ENCODE measurements at places on chromosomes 13 and 19.
A peak's percentile ranks its signal among the peaks of the same experiment; 100 is the strongest.

DNA sequence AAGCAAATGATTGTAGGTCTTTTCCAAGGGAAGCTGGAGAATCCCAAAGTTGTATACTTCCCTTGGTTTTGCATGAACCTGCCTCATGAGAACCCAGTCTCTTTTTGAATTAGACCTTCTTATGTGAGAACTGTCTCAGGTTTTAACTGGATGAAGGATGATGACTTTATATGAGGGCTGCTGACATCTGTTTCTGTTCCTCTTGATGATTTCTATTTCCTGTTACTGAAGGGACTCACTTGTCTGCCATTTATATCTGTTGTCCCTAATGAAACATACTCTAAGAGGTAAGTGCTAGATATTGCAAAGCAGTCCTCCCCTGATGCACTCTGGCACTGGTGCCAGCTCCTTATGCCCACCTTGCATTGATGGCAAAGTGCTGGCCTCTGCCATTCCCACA lies 33.6 kb downstream of the ERICH4 start:
- no peak for DNase-seq

DNA sequence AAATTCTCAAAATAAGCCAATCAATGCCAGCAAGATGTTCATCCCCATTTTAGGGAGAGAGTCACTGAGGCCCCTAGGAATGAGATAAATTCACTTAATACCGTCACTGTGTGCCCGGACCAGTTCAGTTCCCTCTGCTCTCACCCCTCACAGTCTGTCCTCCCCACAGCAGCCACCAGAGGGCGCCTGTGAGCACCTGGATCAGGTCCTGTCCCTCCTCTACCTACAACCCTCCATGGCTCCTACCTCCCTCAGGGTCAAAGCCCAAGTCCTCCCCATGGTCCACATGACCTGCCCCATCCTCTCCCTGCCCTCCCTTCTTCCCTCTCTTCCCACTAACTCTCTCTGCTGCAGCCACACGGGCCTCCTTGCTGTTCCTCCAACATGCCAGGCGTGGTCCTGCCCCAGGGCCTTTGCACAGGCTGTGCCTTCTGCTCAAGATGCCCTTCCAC lies 42.0 kb upstream of the NFIC start:
- DNase-seq: peak; percentile 83

DNA sequence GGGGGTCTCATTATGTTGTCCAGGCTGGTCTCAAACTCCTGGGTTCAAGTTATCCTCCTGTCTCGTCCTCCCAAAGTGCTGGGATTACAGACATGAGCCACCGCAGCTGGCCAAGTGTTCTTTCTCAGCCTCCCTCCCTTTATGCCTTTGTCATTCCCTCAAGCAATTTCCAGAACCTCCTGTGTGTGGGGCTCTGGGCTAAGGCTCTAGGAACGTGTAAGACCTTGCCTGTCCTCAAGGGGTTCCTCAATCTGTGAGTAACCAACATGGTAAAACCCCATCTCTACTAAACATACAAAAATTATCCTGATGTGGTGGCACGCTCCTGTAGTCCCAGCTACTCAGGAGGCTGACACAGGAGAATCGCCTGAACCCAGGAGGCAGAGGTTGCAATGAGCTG lies 15.5 kb upstream of the SPACA4 start:
- DNase-seq: no peak

DNA sequence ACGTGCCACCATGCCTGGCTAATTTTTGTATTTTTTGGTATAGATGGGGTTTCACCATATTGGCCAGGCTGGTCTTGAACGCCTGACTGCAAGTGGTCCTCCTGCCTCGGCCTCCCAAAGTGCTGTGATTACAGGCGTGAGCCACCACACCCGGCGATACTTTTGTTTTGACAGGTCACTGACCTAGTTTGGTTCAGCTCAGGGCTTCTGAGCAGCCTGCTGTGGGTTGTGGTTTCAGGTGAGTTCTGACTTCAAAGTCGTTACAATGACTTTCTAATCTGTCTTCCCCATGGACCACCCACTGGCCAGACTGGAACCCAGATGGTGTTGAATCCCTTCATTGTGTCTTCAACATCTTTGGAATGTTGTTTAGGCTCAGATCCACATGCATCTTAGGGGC lies 73.8 kb downstream of the TRPM4 start:
- DNase-seq: peak; percentile 37

GRCh38 chr13:79659121-79659521 lies 178.2 kb downstream of the NDFIP2 start:
- no peak for DNase-seq

DNA sequence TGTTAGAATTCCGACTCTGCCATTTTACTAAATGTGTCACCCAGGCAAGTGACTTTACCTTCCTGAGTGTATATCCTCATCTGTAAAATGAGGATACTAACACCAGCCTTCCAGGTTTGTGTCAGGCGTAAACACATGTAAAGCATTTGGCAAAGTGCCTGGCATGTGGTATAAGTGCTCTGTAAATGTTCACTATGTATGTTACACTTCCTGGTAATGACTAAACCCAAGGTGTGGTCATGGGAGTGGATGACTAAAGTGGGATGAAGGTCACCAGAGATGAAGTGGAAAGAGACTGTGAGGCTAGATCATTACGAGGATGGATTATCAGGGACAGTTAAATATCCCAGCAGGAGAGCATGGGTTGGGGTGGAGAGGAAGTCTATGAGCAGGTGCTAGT lies 25.6 kb downstream of the DEDD2 start:
- peak; percentile 24 for DNase-seq

- no peak for DNase-seq
Observed at GRCh38 chr13:89568746-89569145, 1778.7 kb upstream of the MIR17HG start.

- no peak for DNase-seq
Observed at GRCh38 chr13:95256091-95256490, 45.2 kb downstream of the ABCC4 start.

DNA sequence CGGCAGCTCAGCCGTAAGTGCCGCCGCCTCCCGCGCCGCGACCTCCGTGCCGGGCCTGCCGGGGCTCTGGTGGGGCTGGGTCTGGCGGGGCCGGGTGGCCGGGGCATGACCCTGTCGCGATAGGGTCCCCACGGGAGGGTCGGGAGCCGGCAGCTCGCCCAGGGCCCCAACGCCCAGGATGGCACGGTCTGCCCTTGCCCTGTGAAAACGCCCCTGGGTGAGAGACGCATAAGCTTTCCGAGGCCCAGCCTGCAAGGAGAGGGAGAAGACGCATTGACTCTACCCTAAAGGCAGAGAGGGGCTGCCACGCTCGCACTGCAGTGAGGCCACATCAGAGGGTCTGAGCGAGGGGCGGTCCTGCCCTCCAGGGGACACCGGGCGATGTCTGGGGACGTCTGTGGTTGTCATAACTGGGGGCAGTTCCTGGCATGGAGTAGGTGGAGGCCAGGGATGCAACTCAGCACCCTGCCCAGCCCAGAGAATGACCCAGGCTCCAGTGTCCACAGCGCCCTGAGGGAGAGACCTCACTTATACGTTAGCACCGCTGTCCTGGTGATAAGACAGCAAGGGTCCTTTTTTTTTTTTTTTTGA lies 539 bp downstream of the ZNF554 start:
- DNase-seq: peak; percentile 30

DNA sequence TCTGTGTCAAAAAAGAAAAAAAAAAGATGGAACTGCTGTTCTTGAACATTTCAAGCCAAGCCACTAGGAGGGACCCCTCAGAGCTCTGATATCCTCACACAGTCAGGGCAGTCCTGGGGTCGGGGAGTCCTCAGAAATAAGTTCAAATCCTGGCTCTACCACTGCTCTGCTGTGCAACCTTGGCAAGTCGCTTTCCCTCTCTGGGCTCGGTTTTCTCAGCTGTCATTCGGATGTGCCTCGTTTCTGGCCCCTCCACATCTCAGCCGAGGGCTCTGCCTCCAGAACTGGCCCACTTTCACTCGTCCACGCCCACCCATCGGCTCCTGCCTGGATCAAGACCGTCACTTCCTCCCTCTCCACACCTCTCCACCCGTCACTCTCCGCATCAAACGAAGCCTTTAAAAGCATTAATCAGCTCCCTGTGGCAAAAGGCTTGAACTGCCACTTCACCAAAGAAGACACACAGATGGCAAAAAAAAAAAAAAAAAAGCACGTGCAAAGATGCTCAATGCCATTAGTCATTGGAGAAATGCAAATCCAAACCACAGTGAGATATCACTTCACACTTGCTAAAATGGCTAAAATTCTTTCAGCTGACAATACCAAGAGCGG lies 7.4 kb upstream of the ZNRF4 start:
- DNase-seq: no peak

DNA sequence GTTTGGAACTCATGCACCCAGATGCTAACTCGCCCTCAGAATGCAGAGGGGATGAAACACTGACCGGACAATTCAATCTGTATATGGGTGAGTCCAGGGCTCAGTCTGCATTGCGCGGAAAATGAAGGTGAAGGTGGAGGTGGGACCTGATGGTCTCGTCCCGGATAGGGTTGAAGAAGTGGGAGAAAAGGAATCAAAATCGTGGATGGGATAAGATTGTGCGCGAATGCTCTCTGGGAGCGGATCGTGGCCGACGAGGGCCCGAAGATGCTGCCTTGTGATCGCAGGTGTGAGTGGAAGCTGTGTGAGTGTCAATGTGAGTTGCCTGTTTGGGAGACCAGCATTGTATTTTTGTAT lies 594 bp upstream of the ZNF850 start:
- DNase-seq: no peak

DNA sequence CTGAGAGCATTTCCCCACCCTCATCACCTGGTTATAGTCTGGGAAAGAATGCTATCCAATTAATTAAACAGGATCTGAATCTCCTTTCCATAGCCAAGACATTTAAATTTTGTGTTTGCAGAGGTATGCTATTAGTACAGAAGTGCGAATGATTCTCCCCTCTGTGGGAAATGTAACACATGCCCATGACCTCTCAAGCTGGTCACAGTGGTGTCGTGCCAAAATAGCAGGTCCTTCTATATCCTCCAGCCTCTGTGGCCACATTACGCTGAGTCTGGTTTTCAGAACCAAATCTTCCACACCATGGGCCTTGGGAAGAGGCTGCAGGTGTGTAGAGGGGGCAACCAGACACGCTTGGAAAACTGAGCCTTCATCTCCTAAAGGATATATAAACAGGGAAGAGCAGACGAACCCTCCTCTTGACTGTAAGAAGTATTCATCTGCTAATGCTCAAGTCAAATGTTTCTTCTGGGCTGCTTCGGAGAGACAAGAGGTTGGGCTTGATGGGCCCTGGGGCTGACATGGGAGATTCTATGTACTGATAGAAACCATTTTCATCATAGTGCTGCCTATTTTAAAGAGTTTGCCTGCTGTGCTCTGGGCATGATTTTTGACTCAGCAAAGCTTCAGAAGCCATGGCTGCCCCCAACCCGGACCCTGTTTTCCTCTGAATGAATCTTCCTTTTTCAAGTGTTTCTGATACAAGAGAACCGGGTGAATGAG lies 197.6 kb downstream of the DNAJC15 start:
- DNase-seq: no peak

GRCh38 chr19:9878511-9879196 lies 43.5 kb downstream of the PIN1 start:
- no peak for DNase-seq

GRCh38 chr19:31160336-31160926 lies 188.8 kb downstream of the TSHZ3 start:
- DNase-seq: no peak

DNA sequence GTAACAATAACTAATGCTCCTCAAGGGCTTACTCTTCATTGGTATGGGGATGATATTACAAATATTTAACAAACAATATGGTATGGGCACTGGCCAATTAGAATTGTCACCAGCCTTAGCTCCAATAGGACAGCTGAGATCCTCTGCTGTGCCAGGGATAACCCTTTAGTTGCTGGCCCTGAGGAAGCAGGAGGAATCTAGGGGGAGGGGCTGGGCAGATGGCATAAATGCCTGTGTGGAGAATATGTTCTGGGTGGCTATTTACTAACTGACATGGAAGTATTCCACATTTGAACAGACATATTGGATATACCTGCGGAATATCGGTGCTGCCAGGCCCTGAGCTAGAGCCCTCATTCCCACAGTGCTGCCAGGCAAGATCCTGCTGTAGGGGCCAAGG lies 16.6 kb upstream of the LRCH1 start:
- no peak for DNase-seq

GRCh38 chr13:24670174-24670573 lies 10.0 kb upstream of the ATP12A start:
- no peak for DNase-seq

DNA sequence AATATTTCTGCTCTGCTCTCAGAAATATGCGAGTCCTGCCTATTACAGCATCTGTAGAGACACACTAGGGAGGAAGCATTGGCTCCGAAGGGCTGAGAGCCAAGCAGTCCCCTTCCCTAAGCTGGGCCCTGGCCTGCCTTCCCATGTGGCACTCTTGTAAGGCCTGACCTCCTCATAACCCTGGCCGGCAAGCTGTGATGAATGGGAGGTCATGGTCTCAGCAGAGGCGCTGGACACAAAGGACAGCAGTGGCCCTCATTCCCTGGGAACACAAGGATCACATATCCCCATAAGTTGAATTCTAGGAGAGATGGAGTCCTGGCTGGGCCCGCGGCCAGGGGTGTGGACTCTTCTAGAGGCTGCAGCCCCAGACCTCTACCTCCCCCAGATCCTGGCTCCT lies 483.3 kb downstream of the ZNF536 start:
- DNase-seq: no peak

GRCh38 chr13:88601949-88602348 lies 930.8 kb downstream of the SLITRK5 start:
- DNase-seq: no peak

DNA sequence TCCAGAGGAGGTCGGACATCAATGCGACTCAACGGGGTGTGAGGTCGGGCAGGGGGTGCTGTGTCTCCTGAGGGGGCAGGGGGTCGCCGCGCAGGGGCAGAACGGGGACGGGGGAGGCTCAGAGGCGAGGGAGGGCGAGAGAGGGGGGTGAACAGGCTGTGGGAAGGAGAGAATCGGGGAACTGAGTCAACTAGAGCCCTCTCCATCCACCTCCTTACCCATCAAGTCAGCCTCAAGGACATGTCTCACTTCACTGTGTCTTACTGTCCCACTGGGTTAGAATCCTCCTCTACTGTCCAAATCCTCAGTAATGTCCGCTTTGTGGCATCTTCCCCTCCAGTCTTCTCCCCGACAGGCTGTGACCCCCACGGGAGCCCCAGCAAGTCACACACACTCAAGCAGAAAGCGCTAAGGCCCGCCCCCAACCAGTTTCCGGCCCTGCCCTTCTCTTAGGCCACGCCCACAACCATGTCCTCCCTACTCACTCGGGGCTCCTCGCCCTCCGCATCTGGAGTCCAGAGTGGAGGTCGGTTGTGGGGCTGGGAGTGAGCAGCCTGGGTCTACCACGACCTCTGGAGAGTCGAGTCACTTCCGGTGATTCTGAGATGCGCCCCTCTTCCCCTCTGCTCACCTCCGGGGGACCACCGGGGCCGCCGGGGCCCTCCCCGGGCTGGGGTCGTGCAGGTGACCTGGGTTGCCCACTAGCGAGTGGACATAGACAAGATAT lies 9.3 kb downstream of the PLEKHA4 start:
- DNase-seq: peak; percentile 88

- no peak for DNase-seq
Observed at GRCh38 chr19:42378225-42379215, 11.6 kb downstream of the CNFN start.

- no peak for DNase-seq
Observed at GRCh38 chr13:29572575-29572974, 22.9 kb downstream of the SLC7A1 start.
